Upper lobe of left lung (tissue), 6 donors: ENCODE measurements at places on chromosomes 1 and 21. TPM values are rescaled to one million over a fixed set of nuclear protein-coding genes. Genes with fewer than 3 reads are reported as not detected.

SLC1A7 gene
- total RNA-seq, result 0.37 TPM

- DNase-seq, result no peak
These were observed 35.4 kb downstream of the WNT2B start for GRCh38 chr1:112544011-112544688.

DNA sequence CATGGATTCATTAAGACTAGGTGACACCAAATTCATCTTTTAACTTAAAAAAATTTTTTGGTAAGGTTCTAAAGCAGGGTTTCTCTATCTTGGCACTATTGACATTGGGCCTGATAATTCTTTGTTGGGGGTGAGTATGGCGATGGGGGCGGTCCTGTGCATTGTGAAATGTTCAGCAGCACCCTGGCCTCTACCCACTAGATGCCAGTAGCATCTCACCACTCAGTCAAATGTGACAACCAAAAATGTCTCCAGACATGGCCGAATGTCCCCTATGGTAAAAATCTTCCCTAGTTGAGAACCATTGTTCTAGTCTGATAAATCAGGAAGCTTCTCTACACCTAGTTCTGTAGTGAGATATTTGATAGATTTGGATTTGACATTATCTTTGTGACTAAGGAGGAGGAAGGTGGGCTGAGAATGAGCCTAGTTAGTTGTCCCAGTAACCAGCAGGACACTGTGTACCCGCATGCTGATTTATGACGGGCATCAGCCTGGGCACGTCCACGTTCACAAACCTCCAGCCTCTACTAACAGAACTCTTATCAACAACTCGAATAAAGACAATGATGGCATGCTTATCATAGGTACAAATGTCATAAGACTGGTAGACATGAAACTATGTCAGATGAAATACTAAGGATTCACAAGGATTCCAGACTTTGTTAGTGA, 104.6 kb downstream of the KCND3 start:
- no peak for DNase-seq

DNA sequence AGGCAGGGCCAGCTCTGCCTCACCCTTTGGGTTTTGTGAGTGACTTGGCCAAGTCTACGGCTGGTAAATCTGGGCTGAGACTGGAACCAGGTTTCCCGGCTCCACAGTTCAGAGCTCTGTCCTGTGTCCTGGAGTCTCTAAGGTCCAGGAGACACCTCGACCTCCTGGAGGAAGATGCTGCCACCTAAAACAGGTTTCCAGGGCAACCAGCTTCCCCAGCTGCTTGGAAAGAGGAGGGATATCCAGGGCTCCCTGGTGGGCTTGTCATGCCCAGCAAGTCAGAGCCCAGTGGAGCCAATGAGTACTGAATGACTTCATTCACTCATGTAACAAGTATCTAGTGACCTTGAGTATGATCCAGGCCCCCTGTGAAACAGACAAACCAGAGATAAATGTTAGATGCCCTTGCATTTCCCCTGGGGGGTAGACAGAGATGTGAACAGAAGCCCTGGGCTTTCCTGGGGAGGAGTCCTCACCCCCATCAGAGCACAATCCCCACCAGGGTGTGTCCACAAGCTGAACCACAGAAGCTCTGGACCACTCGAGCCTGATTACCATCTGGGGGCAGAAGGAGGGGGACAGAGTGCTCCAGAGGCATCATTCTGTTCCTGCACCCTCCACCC, 181.2 kb upstream of the RAB4A start:
- no peak for DNase-seq

- no peak for DNase-seq
These were observed 53.5 kb upstream of the TRAPPC10 start for GRCh38 chr21:43958364-43959158.

SEMA6C gene
- 8.3 TPM for total RNA-seq

FCGR1A gene
- 12.8 TPM for total RNA-seq
